ENCODE measurements at places on chromosomes 6 and 20. TPM values are rescaled to one million over a fixed set of nuclear protein-coding genes. Genes with fewer than 3 reads are reported as not detected.

GRCh38 chr20:53829724-53830521, 236.3 kb upstream of the ZNF217 start:
- peak; percentile 10 for DNase-seq

DNA sequence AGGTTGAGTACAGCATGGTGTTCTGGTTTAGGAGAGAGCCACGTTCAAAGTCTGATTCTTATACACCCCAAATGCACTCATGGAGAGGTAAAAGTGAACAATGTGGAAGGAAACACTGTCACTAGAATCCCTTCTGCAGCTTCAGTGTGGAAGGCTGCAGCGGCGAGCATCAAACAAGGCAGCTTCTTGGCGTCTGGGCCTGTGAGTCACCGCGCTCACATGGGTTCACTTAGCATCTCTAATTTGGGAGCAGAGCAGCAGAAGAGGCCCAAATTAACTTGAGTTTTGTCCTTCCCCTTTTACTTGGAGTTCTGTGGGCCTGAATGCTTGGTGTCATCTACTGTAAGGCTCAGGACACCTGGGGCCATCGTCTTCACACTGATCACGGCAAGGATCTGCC, 10.9 kb upstream of the E2F1 start:
- no peak for DNase-seq

DNA sequence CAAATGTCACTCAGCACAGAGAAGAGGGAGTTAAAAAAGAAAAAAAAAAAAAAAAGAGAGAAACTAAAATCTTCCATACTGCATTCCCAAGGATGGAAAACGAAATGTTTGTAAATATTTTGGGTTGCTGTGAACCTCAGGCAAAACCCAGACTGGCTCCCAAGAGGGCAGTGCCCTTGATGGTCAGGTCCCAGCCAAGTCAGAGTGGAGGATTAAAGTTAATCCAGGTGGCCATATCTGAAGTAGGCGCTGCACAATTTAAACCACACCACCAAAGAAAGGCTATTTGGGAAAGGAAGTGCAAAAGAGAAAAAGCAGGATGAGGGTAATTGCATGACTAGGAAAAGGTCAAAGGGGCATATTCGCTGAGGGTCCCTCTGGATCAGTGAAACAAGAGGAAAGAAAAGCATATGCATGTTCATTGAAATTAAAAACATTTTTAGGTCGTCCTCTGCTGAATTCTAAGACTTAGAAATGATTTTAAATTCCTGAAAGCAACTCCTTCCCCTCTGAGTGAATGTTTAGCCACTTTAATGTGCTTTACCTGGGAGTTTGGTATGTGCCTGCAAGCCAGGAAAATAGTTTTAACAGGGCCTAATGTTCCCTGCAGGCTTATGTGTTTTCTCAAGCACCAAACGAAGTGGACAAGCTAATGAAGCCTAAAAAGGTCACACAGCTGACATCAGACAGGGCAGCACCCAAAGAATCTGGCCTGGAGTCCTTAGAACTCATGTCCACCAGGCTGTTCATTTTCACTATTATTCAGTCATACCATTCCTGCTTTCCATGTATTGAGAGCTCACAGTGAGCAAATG, 159.1 kb downstream of the HACE1 start:
- peak; percentile 80 for DNase-seq

GRCh38 chr6:8857160-8857559, 421.8 kb upstream of the SLC35B3 start:
- DNase-seq: no peak

GRCh38 chr20:13819885-13820645, 35.2 kb downstream of the NDUFAF5 start:
- peak; percentile 72 for DNase-seq

Gene DLK2
- 3.1 TPM for total RNA-seq

GRCh38 chr6:139940741-139941729, 566.6 kb upstream of the CITED2 start:
- no peak for DNase-seq

Gene PCK1
- total RNA-seq: not detected

DNA sequence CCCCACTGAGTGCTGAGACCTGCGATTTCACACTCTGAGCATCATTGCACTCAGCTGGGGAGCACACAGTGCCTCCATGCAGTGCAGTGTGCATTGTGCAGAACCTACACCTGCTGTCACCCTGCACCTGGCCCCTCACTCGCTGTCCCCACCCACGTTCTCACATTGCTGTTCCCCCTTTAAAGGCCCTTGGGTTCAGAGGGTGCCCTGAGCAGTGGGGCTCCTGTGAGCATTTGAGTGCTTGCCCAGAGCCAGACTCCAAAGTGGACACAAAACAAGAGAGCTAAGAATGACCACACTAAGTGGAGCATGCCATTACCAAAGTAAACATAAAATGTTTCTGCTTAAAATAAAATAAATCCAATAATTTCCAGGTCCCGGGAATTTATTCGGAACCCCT, 131.0 kb upstream of the CST7 start:
- DNase-seq: no peak

DNA sequence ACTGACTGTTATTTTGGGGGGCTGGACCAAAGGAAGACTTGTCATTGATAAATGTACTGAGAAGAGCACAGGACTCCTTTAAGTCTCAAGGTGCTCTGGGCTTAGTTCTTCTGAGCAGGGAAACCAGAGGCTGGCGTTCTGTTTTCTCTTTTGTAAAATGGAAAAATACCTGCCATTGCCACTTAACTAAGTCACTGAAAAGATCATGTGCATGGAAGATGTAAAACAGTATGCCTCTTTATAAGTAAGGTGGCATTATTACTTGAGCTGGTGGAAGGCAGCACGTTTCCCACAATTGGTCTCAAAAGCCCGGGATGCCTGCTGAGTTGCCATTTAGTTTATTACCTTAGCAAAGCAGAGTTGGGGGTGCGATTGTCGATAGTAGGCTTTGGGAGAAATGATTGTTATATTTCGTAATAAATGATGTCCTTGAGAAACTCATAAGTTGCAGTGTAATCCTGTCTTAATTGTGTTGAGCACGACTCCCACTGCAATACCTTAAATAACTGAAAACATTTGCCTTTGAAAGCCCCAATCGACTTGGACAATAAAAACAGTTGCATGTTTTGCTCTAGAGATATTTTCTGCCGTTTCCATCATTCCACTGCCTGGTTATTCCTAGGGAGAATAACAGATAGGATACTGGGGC, 3.6 kb downstream of the JARID2 start:
- DNase-seq: peak; percentile 63

Gene ATP6V1G2
- total RNA-seq: 4.9 TPM

DNA sequence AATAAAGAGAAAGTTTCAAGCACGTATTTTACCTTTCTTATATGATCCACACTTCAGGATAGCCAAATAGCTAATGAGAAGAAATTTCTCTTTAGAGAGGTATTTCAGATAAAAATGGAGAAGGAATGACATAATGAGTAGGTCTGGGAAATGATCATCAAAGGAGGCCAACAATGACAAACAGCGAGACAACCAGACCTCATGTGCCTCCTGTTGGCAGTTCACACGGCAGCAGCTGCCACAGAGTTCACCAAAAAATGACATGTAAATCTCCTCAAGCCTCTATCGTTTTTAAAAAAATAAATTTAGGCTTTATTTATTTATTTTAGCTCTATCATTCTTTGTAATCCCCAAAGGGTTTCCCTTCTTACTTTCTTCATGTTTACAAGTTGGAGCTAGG, 47.7 kb downstream of the SLC2A12 start:
- DNase-seq: peak; percentile 43

Gene FILIP1
- not detected for total RNA-seq

- DNase-seq: no peak
These were observed 428.7 kb upstream of the SOX4 start for GRCh38 chr6:21164768-21165326.

Data from G401 (cell line).